ENCODE measurements at places on chromosomes 7 and 10.

- no peak for DNase-seq
Measured at GRCh38 chr10:114184276-114184675, 5.1 kb downstream of the TDRD1 start.

DNA sequence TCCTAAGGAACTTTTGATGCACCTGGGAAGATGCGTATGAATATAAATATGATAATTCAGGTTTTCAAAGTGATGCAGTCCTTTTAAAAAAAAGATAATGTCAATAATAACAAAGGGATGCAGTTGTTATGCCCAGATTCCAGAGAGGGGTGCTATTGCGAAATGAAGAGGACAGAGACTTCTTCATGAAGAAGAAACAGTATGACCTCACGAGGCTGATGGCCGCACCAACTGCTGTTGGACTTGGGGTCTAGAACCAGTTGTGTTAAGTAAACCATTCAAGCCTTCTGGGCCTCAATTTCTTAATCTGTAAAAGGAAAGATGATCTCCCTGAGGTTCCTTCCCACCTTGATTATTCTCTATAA is 55.1 kb downstream of the LYZL2 start:
- DNase-seq = no peak

- no peak for DNase-seq
Measured at GRCh38 chr10:78284381-78284780, 250.7 kb downstream of the RPS24 start.

- no peak for DNase-seq
Measured at GRCh38 chr7:1622441-1622840, 47.6 kb upstream of the ELFN1 start.

DNA sequence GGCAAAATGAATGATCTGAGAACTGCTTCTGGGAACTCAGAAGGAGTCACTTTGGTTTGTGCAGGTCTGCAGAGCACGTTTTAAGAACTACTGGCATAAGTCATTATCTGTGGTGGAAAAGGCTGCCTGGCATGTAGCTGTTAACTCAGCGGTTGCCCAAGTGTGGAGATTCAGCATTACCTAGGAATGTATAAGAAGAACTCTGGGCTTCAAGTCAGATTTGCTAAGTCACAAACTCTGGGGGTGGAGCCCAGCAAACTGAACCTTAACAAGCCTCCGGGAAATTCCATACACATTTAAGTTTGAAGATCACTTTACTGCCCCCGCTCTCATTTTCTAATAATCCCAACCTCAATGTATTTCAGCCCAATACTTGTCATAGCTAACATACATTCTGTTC is 31.1 kb downstream of the PLXDC2 start:
- no peak for DNase-seq

DNA sequence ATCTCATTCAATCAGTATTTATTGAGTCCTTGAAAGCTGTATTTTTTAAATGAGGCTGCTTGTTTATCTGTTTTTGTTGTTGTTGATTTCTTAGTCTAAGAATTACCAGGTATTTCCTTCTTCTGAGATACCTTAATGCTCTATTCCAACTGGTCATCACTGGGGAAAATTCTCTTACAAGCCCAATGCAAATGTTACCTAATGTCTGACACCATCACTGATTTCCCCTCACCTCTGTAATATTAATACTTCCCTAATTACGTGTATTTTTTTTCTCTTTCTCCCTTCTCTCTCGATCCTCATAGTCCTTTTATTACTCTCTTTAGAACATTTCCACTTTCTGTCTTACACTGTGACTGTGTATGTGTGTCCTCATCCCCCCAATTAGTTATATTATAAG is 13.9 kb downstream of the HDAC9 start:
- no peak for DNase-seq

DNA sequence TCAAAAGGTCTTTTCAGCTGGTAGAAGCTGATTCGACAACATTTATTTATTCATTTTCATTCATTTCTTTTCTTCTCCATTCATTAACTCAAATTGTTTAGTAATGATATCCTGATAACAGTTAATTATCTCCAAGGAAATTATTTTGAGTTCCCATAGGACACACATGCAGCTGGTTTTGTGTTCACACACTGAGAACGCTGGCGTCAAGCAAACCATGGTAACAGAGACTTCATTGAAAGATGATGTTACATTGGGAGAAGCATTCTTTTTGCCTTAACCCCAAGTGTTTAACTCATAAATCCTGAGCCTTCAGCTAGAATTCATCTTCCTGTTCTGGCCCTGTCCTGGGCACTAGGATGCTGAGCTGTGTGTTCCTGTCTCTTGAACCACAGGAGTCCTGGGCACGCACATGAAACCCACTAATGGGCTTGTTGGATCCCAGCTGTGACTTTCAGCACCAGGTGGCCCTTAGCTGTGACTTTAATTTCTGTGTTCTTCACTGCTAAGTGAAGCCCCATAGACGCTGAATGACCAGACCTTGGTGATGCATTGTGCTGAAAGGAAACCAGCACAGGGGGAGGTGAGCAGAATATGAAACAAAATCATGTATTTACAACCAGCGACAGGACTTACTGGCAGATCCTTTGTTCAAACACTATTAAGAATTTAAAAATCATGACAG is 121.5 kb upstream of the PRSS58 start:
- no peak for DNase-seq

DNA sequence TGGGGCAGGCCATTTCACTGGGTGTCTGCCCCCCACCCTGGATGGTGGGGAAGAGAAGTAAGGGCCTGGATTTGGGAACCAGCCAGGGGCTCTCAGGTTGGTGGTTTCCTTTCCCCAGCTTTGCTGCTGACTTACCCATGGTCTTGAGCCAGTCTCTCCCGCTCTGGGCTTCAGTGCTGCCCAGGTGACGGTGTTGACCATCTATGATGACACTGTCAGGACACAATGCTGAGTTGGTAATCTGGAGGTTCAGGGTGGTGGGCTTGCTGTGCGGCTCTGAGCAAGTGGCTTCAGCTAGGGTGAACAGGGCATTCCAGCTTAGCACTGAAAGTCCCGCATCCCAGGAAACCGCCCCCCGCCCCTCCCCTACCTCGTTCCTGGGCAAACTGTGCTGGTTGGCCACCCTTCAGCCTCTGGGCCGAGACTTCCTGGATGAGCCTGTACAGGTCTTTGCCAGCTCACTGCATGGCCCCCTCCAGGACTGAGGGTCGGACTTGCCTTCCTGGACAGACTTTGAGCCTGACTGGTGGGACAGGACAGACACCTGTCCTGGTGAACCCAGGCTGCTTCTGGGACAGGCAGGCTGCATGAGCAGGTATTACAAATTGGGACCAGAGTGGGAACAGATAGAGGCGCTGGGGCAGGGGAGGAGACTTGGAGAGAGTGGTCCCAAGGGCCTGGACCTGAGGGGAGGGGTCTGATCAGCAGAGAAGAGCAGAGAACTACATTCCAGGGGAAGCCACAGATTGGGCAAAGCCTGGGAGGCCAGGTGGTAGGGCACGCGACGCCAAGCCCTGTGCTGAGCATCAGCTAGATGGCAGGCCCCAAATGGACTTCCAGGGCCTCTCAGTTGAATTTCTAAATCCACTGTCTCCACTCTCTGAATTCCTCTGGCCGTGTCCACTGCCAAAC is 19.9 kb upstream of the ZMIZ1 start:
- no peak for DNase-seq

DNA sequence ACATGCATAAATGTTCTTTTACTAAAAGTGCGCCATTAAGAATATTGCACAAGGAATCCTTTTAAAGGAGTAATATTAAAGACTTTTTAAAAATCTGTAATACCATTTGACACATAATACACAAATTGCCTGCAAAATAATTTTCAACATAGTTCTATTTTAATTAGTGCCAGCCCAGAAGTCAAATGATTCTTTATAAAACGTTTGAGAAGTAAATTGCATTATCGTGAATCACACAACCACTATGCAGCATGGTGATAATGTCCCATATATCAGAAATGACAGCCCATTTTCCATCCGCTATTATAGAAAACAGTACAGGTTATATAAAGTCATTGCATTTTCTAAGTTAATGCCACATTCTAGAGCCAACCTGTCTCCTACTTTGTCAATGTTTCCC is 324.0 kb downstream of the IPMK start:
- no peak for DNase-seq

DNA sequence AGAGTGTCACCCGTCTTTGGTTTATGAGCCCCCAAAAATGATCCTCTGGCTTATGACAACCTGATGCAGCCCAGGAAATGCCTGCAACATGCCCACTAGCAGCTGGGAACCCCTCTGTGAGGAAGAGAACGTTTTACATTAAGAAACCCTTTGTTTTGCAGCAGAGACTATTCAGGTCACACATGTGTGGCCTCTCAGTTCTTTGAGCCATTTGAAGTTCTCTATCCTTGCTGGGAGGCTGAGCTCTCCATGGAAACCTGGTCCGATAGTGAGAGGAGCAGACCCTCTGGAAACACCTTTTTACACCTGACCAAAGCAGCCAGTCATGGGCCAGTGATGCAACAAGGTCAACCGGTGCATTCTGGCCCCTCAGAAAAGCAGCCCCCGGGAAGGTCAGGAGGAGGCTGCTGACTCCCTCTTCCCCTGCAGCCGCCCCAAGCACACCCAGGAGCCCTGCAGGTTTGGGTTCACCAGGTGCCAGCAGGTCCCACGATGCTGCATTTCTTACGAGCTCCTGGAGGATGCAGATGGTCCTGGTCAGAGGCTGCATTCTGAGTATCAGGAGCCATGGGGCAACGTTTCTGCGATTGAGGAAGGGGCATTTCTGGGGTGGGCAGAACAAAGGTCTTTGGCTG is 134.3 kb downstream of the ZMYND11 start:
- DNase-seq = no peak

- peak; percentile 37 for DNase-seq
Measured at GRCh38 chr10:35607475-35608327, 2.6 kb downstream of the GJD4 start.

DNA sequence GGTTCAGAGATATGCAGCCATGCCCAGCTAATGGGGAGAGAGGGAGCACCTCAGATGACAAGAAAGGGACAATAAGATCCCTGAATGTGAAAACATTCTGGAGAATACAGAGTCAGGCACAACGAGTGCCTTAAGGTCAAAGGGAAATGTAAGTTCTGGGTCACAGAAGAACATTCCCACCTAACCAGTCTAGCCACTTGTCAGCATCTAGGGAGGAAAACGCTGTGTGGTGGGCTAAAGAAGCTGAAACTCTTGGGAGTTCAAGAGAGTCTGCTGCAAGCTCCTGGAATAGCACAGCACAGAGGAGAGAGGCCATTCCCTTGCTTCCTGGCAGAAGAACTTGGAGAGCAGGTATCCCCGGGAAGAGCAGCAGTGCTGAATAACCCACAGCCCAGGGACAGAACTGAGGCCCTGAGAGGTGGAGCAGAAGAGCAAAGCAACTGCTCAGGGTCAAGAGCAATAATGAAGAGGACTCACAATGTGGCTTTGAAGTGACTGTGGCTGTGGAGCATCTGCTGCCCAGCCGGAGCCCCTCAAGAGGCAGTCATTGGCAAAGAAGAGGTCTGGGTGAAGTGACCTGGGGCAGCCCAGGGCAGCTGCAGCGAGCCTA is 182.3 kb downstream of the NPSR1 start:
- DNase-seq = no peak

DNA sequence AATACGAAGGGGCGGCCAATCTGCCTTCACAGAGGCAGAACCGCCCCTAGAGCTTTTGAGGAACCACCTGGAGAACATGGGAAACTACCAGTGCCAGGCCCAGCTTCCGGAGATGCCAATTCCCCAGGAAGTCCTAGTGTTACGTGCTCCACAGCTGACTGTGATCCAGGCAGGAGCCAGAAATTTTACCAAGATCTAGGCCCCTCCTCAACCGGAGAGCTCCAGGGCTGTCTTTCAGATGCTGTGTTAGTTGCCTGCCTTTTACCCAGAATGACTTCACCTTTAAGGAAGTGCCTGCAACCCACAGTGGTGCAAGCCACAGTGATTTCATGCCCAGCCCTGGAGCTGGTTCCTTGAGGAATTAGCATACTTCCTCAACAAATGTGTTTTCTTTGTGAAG is 62.9 kb downstream of the ELMO1 start:
- DNase-seq = no peak

- peak; percentile 37 for DNase-seq
Measured at GRCh38 chr7:97499204-97499603, 232.7 kb upstream of the TAC1 start.

GRCh38 chr7:49660170-49660783 is 113.2 kb upstream of the VWC2 start:
- DNase-seq = no peak

DNA sequence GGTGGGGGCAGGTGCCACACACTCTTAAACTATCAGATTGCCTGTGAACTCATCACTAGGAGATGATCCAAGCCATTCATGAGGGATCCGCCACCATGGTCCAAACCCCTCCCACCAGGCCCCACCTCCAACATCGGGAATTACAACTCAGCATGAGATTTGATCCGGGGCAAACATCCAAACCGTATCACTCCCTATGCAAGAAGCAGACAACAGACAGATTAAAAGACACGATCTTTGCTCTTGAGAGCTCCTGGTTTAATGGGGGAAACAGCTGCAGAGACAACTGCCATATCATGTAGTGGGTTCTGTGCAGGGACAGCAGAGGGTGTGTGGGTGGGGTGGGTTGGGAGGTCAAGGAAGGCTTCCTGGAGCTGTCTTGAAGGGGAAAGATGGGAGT is 123.6 kb downstream of the EMX2 start:
- no peak for DNase-seq

GRCh38 chr10:100338434-100339036 is 8.5 kb upstream of the SCD start:
- peak; percentile 78 for DNase-seq

GRCh38 chr7:135970682-135971365 is 6.3 kb downstream of the MTPN start:
- peak; percentile 32 for DNase-seq

GRCh38 chr7:106915873-106916272 is 50.8 kb downstream of the PIK3CG start:
- DNase-seq = peak; percentile 49

DNA sequence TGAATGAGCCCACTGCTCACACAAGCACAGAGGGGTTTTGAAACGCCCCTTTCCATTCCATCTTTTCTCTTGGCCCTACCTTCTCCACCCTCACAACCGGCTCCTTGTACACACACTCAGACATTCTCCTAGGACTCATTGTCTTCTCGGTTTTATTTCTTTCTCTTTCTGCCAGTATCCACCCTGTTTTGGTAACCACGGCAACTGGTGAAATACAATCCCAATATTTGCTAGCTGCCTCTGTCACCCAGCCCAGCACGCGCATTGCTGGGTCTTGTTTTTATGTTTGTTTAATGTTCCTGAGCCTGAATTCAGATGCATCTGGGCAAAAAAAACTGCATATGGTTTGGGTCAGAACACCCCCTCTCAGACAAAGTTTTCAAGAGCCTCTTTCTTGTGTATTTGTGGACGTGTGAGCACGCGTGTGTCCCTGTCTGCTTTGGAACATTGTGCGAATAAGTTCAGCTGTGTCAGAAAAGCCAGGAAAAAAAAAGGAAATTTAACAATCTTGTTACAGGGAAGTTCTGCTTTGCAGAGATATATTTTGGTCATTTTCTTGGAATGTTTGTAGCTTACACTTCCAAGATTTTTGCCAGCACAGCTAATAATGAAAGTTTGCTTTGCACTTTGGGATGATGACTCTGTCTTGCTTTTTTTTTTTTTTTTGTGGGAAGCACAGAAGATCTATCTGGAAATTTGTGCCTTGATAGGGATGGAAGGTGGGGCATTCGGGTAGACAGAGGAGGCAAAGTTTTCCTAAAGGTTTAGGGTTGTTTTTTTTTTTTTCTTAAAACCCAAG is 225.9 kb downstream of the TRIL start:
- no peak for DNase-seq

Measured in GM20000 (cell line).